Stimulated activated CD8-positive, alpha-beta memory T cell treated with anti-CD3 and anti-CD28 coated beads, Interleukin-4, amount 100 ng/mL, for 4 hours (primary cell): ENCODE measurements at places on chromosomes 16 and 17.

- DNase-seq, result no peak
These were observed 19.1 kb downstream of the SBK1 start for GRCh38 chr16:28311413-28311812.

- DNase-seq, result no peak
These were observed 15.2 kb downstream of the KRT23 start for GRCh38 chr17:40922239-40922638.

GRCh38 chr17:57732062-57732461 is 13.0 kb downstream of the CCDC182 start:
- DNase-seq, result no peak

DNA sequence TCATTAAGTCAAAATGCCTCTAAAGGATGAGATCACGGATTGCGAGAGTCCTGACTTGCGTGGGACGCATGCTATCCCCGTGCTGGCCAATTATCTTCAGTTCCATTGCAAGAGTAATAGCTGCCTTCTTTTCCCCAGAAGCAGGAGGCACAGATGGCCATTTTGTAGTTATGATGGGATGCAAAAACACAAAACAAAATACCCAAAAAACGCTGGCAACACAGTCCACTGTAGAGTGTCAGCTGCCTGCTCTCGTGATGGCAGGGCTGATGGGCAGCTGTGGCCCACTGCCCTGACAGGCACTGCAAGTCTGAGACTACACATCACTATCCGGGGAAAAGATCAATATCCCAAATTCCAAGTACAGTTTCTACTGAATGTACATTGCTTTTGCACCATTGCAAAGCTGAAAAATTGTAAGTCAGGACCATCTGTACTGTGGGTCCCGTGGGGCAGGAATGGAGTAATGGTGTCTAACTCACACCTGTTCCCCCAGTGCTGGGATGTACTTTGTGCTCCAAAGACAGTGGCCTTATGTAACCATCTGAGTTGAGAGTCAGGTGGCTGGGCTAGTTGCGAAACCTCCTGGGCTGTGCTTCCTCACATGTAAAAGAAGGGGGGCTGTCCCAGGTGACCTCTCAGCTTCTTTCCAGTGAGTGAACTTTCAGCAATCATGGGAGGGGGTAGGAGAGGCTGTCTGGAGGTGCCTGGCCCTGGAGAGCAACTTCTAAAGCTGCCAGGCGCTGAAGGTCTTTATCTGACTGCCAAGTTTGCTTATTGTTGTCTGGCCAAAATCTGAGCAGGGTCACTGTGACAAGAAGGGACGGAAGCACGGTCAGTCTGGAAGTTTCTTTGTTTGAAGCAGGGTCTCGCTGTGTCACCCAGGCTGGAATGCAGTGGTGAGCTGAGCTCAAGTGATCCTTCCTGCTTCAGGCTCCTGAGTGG is 4.7 kb downstream of the SLC47A1 start:
- no peak for DNase-seq

- DNase-seq, result no peak
These were observed 82.4 kb upstream of the COX10 start for GRCh38 chr17:13986855-13987254.

DNA sequence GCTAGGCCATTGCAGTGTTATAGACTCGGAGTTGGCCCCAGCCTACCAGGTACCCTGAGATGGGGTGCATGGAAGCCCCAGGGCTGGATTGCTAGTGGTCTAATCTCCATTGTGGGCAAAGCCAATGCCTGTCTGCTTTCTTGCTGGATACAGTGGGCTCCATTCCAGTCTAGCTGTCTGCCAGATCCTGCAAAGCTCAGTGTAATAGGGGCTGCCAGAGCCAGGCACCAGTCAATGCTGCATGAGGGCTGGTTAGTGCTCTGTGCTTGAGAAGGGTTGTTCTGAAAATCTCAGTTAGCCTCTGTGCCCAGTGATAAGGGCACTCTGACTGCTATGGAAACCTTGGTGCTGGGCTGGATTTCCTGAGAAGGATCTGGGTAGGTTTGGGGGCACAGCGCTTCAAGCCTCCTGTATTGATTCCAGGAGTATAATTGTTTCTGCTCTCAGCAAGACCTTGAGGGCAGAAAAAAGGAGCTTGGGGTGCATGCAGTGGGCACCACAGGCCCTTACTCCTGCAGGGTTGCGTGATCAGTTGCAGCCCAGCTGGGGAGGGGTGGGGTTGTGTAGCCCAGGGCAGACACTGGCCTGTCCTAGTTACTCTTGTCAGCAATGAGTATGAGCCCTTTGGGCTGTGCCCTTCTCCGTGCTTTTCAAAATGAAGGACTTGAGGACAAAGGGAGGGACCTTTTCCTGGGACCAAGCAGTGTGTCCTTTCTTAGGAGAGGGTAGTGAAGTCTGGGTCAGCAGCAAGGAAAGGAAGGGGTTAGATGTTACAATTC is 19.0 kb downstream of the SMPD3 start:
- no peak for DNase-seq

GRCh38 chr16:87044829-87045228 is 272.4 kb downstream of the C16orf95 start:
- DNase-seq, result no peak

GRCh38 chr17:34624767-34625383 is 45.5 kb downstream of the TMEM132E start:
- DNase-seq, result no peak

- no peak for DNase-seq
These were observed 8.8 kb upstream of the TMEM238L start for GRCh38 chr17:10812674-10813073.

DNA sequence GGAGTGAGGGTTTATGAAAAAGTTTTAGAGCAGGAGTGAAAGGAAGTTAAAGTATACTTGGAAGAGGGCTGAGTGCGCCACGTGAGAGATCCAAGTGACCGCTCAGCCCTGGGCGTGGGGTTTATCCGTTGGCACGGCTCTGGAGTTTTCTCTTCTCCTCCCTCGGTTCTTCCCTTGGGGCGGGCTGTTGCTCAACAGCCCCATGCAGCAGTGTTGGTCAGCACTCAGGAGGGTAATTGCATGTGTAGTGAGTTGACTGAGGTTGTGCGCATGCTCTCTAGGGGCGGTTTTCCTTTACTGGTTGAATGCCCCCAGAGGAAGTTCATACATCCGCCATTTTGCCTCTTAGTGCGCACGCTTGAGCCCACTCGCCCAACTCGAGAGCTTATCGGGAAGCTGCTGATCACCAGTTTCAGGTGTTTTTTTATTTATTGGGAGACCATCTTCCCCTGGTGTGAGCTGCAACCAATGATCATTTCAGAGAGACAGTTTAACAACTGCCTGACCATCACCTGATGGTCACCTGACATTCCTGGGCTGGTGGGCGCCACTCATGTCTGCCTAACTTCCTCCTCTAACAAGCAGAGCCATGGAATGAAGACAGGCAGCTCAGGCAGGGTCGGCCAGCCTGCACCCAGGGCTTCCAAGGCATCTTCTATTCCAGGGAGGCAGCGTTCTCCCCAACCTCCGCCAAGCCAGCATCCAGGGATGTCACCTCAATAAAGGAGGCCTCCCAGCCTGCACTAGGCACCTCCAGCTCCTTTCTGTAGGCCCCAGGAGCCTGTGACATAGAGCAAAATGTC is 41.3 kb upstream of the DNAH17 start:
- DNase-seq, result no peak

DNA sequence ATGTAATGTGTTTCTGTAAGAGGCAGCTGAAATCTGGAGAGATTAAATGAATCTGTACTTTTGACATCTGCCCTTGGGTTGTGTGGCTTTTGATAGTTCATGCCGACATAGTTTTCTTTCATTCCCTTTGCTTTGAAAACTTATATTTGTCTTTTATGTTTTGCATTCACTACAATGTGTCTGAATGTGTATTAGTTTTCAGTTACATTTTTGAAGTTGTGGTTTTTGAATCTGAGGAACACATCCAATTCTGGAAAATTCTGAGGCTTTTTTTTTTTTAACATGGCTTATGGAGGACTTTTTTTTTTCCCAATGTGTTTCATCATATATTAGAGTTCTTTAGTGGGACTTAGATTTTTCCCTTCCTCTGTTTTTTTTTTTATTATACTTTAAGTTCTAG is 683.7 kb upstream of the SOX9 start:
- DNase-seq, result no peak

DNA sequence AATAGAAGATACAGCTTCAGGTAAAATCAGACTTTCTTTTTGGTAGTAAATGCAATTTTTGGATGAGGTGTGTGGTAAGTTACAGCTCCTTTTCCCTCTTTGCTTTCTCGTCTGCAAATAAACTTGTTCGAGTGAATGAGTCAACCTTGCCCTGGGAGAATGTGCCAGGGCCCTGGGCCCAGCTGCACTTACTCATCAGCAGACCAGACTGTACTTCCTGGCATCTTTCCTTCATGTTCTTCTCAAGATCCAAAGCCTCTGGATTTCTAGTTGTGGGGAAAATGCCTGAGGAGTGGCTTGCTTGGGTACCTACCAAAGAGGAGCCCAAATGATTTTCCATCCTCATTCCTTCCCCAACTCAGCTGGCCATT is 5.4 kb upstream of the G6PC1 start:
- no peak for DNase-seq

GRCh38 chr17:39194089-39194984 is 3.1 kb downstream of the CACNB1 start:
- DNase-seq, result no peak

DNA sequence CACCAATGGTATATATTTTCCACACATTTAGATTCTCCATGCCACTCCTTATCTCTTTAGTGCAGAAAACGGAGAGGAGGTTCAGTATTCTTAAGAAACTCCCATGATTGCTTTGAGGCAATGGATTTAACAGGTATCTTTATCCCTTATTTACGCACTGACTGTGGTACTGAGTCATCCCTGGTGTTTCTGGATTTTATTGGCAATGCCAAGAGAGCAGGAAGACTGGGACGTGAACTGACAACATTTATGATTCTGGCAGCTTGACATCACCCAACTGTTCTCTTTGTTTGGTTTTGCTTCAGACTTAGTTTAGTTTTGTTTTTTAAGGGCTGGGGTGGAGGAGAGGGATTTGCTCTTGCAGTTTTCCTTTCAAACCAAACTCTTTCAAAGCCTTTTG is 131.4 kb downstream of the WWOX start:
- DNase-seq, result no peak

DNA sequence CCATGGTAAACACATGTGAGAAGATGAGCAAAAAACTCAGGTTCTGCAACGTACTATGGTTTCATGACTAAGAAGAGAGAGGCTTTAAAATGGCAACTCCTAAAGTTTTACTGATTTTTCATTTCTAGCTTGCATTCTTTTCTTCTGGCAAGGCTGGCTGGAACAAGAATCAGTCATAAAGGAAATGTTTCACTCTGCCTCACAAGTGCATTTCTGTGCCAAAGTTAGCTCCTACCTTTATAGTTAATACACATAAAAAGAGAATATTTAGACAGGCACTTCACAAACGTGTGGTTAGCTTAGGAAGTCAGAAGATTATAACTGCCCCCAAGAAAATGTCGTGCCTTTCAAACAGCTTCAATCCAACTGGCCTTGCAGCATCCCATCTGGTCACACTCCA is 417.1 kb upstream of the CDH11 start:
- DNase-seq, result no peak

DNA sequence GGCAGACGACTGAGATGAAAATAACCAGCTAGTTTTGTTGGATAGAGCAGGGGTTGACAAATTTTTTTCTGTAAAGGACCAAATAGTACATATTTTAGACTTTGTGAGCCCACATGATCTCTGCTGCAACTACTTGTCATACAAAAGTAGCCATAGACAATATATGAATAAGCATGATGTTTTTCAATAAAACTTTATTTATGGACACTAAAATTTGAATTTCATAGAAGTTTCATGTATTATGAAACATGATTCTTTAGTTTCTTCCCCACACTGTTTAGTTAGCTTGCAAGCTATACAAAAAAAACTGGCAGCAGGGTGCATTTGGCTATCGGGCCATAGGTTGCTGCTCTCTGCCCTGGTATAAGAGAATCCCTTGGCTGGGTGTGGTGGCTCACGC is 56.6 kb downstream of the LYRM1 start:
- DNase-seq, result no peak

GRCh38 chr16:9820476-9821246 is 361.6 kb downstream of the GRIN2A start:
- no peak for DNase-seq
